ENCODE measurements at places on chromosomes 3 and 15.

- DNase-seq = peak; percentile 63
These were observed 36.1 kb upstream of the MYO5C start for GRCh38 chr15:52331490-52332240.

GRCh38 chr15:28888900-28889299 is 3.1 kb downstream of the APBA2 start:
- no peak for DNase-seq

DNA sequence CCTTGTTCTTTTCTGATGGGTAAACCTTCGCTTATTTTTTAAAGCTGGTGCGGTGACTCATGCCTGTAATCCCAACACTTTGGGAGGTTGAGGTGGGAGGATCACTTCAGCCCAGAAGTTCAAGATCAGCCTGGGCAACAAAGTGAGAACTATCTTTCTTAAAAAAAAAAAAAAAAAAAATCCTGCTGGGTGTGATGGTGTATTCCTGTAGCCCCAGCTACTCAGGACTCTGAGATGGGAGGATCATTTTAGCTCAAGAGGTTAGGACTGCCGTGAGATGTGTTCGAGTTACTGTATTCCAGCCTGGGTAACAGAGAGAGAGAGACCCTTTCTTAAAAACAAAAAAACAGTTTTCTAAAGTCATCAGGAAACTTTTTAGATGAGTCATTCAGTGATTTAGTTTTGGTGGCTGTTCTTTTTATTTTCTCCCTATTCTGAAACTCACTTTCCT is 37.7 kb downstream of the SLMAP start:
- peak; percentile 14 for DNase-seq

GRCh38 chr3:128320551-128321340 is 145.9 kb downstream of the DNAJB8 start:
- no peak for DNase-seq

DNA sequence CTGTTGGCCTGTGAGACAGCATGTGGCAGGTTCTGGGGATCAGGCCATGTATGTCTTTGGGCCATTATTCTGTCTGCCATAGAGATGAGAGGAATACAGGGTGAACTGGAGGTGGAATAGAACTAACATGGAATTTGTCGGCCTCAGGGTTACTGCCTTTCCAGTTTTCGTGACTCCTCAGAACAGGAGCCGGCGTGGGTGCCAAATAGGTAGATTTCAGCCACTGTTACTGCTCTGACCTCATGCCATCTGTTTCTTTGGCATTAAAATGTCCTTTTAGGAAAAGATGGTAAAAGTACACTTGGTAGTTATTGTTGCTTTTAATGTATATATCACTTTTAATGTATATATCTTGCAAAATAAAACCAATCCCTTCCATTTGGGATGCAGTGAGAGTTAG is 65.6 kb downstream of the SLTM start:
- DNase-seq = no peak

DNA sequence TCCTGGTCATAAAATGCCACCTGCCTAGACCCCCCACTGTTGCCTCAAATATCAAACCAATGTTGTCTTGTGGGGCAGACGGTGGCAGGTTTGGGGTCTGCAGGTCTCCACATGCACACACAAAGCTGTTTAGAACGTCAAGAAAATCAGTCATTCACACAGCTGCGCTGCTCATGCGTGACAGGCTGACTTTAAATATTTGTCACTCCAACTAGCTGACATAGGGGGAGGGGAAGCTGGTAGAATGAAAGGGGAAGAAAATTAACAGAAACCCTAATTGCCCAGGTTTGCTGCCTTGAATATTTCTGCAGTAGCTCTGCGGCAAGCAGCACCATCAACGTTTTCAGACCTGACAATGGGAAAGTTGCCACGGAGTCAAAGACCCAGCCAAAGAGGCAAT is 201.8 kb downstream of the ABHD5 start:
- DNase-seq = no peak

- DNase-seq = no peak
These were observed 45.5 kb downstream of the PAQR5 start for GRCh38 chr15:69344238-69344637.

GRCh38 chr3:42056840-42057239 is 34.3 kb upstream of the TRAK1 start:
- no peak for DNase-seq
